ENCODE measurements at places on chromosomes 12 and 14.

DNA sequence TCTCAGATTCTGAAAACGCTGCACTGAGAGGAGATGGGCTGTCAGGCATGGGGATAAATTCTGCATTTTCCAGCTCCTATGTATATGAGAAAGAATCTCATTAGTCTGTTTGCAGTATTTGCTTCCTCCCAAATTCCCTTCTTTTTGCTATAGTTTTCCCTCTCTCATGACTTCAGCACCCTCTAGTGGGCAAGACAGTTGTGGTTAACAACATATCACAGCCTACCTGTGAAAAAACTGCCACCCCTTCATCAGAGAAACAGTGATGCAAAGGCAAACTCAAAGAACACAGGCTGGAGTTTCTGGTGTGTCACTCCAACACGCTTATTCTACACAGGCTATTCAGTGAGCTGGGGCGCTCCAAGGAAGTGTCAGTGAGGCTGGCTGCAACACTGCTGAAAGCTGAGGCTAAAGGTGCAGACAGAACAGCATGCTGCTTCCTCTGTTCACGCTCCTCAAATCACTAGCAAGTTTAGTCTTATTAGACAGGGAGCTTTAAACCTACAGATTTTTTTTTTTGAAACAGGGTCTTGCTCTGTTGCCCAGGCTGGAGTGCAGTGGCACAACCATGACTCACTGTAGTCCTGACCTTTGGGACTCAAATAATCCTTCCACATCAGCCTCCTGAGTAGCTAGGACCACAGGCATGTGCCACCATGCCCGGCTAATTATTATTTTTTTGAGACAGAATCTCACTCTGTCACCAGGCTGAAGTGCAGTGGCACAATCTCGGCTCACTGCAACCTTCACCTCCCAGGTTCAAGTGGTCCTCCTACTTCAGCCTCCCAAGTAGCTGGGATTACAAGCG lies 19.3 kb downstream of the ZC2HC1C start:
- peak; percentile 66 for DNase-seq

DNA sequence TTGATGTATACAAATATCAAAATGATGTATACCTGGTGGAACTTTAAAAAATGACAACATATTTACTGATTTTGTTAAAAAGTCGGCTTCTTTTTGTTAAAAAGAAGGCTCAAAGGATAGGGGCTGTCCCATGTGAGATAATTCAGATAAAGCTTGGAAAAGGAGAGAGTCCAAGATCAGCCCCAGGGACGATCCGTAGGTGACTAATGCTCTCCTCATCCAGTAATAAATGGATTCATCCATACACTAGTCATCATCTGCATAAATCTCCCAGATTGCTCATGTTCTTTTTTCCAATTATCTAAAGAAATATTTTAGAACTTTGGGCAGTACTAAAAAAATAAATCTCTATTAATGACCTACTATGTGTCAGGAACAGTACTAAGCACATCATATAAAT lies 23.4 kb upstream of the FSCB start:
- DNase-seq: no peak

DNA sequence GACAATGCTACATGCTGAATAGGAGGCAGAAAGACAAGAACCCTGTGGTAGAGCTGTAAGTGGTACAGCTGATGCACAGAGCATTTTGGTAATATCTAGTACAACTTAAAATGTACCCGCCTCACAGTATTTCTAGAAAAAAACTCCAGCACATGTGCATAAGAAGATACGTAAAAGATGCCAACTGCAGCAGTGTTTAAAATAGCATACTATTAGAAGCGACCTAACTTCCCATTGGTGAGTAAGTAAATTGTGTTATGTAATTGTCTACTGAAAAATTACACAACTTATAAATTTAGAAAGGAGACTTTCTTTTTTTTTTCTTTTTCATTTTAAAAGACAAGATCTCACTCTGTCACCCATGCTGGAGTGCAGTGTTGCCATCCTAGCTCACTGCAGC lies 114.3 kb upstream of the CAND1 start:
- no peak for DNase-seq

DNA sequence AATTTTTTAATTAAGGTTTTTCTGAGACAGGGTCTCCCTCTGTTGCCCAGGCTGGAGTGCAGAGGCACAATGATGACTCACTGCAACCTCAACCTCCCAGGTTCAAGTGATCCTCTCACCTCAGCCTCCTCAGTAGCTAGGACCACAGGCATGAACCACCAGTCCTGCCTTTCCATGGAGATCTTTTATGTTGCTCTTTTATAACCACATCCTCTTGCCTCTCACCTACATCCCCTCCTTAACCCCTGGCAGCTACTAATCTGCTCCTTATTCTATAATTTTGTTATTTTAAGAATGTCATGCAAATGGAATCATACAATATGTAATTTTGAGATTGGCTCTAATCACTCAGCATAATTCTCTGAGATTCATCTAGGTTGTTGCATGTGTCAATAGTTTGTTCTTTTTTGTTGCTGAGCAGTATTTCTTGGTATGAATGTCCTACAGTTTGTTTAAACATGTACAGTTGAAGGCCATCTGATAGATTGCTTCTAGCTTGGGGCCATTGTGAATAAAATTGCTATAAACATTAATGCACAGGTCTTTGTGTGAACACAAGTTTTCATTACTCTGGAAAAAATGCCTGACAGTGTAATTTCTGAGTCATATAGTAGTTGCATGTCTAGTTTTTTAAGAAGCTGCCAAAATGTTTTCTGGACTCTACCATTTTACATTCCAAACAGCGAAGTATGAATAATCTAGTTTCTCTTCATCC lies 249.2 kb upstream of the AMIGO2 start:
- DNase-seq: no peak

DNA sequence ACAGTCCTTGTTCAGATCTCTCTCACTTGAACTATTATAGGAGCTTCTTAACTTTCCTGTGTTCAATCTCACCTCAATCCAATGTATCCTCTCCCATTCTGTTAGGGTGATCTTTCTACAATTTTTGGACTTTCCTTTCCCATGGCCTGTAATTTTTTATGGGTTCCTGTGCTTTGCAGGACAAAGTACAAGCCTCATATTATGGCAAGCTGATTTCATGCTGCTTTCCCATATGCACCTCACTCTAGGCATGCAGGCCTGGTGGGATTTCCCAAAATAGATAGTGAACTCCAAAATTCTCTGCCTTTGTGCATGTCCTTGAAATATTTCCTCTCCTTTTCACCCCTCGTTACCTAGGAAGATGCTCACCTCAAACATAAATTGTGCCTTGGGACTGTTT lies 499.4 kb downstream of the NAV3 start:
- DNase-seq: no peak

DNA sequence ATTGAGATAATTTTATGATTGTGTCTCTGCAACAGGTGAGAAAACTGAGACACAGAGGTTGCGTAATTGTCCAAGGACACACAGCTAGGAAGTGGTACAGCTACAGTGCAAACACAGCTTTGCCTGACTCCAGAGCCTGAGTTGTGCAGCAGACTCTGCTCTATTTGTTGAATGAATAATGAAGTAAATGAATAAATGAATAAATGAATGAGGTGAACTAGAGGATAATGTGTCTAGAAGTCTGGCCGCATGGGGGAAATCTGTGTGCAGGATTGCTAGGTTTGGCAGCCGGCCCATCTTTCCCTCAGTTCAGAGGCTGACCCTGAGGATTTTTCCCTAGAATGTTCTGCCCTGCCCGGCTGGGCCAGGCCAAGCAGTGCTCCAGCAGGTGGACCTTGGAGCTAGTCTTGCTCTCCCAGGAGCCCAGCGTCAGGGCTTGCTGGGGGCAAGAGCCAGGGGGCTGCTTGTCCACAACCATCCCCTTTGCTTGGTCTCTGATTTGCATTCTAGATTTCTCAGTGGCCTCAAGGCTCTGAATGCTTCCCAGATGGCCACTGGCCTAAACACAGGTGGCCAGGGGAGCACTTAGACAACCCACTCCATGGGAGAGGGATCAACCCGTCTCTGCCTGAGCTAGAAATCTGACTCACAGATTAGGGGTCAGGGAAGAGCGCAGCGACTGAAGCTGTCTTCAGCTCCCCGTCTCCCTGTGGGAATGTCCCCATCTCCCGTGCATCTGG lies 225.2 kb downstream of the C12orf75 start:
- no peak for DNase-seq

DNA sequence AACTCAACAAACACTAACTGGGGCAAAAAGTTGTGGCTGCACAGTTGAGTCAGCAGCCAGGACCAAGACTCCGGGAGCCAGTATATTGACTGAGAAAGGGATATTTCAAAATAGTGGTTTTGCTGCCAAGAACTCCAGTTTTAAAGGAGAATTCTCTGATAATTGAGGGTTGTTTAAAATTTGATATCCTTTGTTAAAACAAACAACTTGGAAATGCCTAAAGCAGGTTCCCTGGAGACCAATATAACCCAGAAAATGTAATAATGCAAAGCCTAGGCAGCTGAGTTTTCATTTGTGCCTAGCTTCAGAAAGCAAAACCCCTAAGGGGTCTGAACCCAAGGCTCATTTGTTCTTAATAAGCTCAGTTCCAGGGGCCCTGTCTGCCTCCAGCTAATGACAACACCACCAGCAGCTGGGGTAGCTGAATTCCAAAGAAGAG lies 311.7 kb upstream of the CCDC196 start:
- no peak for DNase-seq

GRCh38 chr14:67833403-67833802 lies 13.8 kb downstream of the RAD51B start:
- no peak for DNase-seq

- no peak for DNase-seq
Measured at GRCh38 chr12:121108492-121108891, 24.2 kb upstream of the P2RX7 start.

GRCh38 chr12:42893803-42894202 lies 304.3 kb upstream of the PRICKLE1 start:
- peak; percentile 43 for DNase-seq

GRCh38 chr12:24424889-24425600 lies 475.6 kb upstream of the SOX5 start:
- DNase-seq: no peak

GRCh38 chr12:92696216-92696615 lies 6.6 kb upstream of the PLEKHG7 start:
- DNase-seq: no peak

GRCh38 chr12:49375406-49375805 lies 8.1 kb downstream of the SPATS2 start:
- no peak for DNase-seq

DNA sequence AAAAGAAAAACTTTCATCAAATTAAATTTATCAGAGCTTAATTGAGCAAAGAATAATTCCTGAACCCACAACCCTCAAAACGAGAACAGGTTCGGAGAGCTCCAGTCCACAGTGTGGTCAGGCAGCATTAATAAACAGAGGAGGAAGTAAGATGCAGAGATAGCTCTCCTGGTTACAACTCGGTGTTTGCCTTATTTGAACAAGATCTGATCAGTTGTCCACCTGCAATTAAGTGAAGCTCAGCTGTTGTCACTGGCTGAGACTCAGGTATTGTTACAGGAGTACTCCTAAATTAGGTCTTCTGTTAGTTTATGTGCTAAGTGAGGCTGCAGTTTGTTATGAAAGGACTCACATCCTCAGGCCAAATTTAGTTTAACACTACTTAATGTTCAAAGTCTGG lies 451.4 kb upstream of the PDE3A start:
- DNase-seq: no peak

DNA sequence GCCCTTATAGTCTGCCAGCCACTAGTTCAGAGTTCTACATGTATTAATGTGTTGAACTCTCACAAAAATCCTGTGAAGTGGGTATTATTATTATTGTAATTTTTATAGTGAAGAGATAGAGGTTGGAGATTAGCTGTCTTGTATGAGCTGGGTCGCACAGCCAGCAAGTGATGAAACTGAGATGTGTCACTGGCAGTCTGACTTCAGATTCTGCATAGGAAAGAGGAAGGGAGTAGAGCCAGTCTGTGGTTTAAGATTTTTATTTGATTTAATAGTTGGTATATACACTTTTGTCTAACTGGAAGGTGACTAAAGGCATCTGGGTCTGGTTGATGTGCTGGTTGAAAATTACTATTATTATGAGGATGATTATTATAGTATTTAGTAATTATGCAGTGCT lies 5.8 kb upstream of the FRS2 start:
- DNase-seq: no peak

DNA sequence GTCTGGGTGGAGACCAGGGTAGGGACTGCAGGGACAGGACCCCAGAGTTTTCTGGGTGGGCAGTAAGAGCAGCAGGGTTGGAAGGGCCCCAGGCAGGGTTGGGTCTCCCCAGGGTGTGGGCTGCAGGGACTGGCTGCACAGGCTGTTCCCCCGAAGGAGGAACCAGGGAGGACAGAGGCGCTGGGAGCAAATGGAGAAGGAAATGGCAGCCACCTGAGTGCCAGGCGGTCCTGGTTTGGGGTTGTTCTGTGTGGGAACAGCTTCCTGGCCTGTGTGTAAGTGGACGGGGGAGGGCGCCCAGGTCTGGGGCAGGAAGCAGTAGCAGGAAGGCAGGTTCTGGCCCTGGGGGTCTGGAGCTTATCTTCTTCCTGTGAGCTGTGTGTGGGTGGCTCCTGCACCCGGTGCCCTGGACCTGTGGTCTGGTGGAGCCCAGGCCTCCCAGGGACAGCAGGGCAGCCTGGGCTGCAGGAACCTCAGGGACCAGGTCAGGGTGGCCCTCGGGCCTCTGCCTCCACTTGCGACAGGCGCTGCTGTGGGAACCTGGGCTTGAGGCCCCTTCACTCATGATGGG lies 372.8 kb downstream of the TMEM121 start:
- DNase-seq: no peak

DNA sequence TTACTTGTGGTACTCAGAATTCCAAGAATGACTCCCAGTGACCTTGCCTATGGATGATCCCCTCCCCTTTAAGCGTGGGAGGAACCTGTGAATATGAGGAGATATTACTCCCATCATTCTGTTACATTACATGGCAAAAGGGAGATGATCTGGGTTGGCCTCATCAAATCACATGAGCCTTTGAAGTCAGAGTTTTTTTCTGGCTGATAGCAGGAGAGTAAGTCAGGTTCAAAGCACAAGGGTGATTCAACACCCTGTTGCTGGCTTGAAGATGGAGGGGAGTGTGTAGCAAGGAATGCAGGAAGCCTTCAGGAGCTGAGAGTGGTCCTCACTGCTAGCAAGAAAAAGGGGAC lies 9.1 kb upstream of the MDM2 start:
- no peak for DNase-seq

GRCh38 chr12:132461526-132461925 lies 28.4 kb upstream of the FBRSL1 start:
- no peak for DNase-seq

- no peak for DNase-seq
Measured at GRCh38 chr12:120497524-120498150, 1.7 kb downstream of the DYNLL1 start.

DNA sequence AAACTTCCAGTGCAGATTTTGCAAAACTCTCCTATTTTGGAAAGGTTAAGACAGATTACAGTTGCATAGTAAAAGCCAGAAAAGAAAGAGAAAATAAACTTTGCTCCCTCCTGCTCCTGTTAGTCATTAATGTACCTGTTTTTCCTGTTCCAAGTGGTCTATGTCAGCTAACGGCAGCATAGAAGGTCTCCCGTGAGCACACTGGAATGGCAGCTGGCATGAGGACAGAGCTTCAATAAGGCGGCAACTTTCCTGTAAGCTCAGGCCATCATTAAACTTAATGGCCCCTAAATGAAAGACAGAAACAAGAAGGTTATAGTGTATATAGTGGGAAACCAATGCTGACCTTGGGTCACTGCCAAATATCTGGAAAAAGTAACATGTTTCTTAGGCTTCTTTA lies 16.0 kb downstream of the EIF2B2 start:
- DNase-seq: no peak

- no peak for DNase-seq
Measured at GRCh38 chr12:103975368-103975767, 9.7 kb downstream of the TDG start.

- DNase-seq: no peak
Measured at GRCh38 chr12:113162102-113163029, 12.8 kb downstream of the CFAP73 start.

All from urothelium cell line (cell line).